ENCODE measurements at places on chromosomes 1 and 21.

GRCh38 chr1:236516929-236517704, 6.7 kb upstream of the LGALS8 start:
- DNase-seq: no peak

DNA sequence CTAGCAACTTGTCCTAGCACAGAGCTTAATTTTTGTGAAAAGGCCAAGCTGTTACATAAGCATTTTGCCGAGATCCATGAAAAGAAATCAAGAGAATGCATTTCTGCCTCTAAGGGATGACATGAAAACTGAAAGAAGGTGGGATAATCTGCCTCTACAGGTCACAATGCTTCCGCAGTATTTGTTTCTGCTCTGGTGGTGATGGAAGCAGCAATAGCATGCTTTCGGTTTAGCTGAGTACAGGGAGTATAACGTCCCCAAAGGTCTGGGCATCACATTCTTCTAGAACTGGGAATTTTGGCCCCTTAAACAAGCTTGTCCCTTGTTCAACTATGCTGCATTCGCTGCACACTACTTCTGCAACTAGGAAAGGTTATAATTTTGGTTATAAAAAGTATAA, 14.4 kb upstream of the MAGI3 start:
- no peak for DNase-seq

GRCh38 chr1:234840843-234841242, 230.9 kb upstream of the IRF2BP2 start:
- DNase-seq: no peak

DNA sequence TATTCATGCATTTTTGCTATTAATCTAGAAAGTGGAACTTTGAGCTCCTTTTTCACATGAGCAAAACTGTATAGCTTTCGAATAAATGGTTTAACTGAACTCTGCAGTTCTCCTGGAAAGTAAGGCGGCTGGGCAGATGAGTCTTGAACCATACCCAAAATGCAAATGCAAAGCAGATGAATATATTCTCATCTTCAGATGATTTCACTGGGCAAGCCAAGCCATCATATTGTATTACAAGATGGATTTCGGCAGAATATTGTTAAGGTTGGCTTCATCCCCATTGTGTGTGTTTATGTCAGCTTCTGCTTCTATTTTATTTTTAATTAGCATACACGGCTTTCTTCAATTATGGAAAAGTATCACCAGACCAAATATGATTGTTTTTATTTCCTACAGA, 209.6 kb downstream of the GREM2 start:
- no peak for DNase-seq

DNA sequence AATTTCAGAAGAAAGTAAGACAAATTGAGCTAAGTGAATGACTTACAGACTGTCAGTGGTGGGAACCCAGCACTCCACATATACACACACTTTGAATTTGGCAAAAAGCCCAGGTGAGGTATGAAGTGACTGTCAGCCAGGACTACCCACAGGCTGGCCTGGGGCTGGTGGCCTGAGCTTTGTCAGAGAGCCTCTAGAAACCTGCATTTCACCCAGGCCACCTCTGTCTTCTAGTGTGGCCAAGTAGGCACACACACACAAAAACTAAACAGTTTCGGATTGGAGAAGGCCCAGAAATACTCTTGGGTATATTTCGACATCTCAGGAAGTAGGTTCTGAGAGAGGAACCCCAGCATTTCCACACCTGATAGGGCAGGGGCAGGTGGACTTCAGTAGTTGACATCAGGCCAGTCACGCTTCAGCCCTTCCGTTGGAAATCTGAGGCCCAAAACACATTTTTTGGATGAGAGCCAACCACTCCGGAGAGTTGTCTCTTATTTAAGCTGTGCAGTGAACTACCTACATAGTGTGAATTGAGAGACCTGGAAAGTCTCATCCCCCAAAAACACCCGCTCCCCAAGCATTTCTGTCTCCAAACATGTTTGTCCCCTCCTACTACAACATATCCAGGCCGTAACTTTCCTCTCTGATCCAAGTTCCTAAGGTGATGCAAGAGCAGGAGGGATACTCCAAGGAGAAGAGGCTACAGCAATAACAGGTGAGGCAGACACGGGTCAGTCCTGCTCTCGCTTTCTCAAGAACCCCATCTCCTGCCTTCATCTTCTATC, 167.2 kb upstream of the PROX1 start:
- DNase-seq: no peak

GRCh38 chr21:38805328-38806152, at the start of gene ETS2:
ETS2 (plus strand) TSS chr21:38805929; CDS start chr21:38810035, 4,106 bp downstream.
- DNase-seq: peak; percentile 40
